HT1080 (cell line): ENCODE measurements at places on chromosomes 11 and 22. TPM values are rescaled to one million over a fixed set of nuclear protein-coding genes. Genes with fewer than 3 reads are reported as not detected.

GRCh38 chr11:80841675-80842074 is 1400.8 kb upstream of the TENM4 start:
- no peak for DNase-seq

MN1 gene
- 0.37 and 0.69 TPM in 2 replicates for total RNA-seq

PHF21B gene
- total RNA-seq, result 1.8 and 3.9 TPM in 2 replicates

DNA sequence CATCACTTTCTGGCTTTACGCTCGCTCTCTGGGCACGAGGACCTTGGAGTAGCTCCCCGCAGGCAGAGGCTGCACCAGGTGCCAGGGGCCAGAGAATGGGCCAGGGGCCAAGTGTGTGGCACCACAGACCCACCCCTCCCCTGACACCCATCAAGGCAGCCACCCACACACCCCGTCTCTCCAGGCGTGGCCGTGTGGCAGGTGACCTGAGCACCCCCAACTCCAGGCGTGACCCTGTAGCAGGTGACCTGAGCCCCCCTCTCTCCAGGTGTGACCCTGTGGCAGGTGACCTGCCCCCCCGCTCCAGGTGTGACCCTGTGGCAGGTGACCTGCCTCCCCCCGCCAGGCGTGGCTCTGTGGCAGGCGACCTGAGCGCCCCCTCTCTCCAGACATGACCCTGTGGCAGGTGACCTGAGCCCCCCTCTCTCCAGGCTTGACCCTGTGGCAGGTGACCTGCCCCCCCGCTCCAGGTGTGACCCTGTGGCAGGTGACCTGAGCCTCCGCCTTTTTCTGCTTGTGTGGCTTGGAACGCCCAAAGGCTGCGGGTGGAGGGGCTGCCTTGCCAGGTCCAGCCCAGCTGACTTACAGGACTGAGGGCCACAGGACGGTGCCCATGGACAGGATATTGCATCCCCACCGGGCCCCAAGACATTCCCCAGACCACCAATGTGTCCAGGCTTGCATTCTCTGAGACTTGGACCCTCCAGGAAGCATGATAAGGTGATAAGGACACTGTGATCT is 667.2 kb downstream of the BRD1 start:
- DNase-seq, result no peak

SMARCB1 gene
- total RNA-seq, result 88.6 and 107 TPM in 2 replicates

CCDC116 gene
- total RNA-seq, result not detected in 2 replicates

DNA sequence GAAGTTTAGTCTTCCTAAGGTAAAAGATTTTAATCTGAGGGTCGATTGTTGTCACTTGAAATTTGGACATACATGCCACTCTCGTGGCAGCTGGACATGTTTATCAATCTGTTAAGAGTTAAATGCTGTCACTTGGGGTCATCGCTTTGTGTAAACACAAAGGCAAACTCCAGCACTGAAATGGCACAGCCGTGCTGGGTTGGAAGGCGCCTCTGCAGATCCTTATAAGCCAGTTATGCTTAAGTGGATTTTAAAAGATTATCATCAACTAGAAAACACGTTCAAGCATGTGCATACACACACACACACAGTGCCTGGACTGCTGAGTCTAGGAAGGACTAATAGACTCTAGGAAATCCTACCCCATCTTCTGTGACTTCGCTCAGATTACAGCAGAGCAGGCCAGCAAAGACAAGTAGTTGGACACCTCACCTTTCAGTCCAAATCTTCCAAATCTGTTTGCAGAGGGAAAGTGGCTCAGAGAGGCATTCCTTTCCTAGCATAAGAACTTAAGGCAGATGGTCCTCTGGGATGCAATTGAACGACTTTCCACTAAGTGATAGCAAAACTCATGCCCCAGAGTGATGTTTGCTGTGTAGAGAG is 83.7 kb downstream of the CACNG2 start:
- no peak for DNase-seq

TSPAN18 gene
- total RNA-seq, result not detected in 2 replicates

GRCh38 chr11:44226945-44227344 is 83.0 kb downstream of the ALX4 start:
- no peak for DNase-seq

SPI1 gene
- total RNA-seq, result not detected in 2 replicates

- DNase-seq, result no peak
Measured at GRCh38 chr11:124071623-124071948, 30.5 kb upstream of the OR10G7 start.

YAP1 gene
- 86.4 and 139 TPM in 2 replicates for total RNA-seq

OR52H1 gene
- total RNA-seq, result not detected in 2 replicates

DNA sequence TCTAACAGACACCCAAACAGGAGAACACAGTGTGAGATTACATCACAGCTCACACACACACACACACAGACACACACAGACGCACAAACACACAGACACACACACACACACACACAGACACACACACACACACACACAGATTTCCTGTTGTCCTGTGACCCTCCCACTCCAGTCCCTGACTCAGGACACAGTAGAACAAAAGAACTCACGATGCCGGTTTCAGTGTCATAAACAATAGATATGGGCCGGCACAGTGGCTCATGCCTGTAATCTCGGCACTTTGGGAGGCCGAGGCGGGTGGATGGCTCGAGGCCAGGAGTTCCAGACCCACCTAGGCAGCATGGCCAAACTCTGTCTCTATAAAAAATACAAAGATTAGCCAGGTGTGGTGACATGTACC is 13.8 kb upstream of the KAT5 start:
- no peak for DNase-seq

- peak; percentile 51 for DNase-seq
Measured at GRCh38 chr11:85590848-85591483, 36.2 kb downstream of the DLG2 start.

SLC22A6 gene
- total RNA-seq, result not detected in 2 replicates

CCDC89 gene
- 0.16 TPM in 1 of 2 replicates, not detected in the other for total RNA-seq

MMP13 gene
- 0.47 and 0.63 TPM in 2 replicates for total RNA-seq

GRCh38 chr22:44084044-44084772 is 60.1 kb downstream of the PARVB start:
- DNase-seq, result no peak

SLC25A18 gene
- 0.16 TPM in 1 of 2 replicates, not detected in the other for total RNA-seq
